ENCODE measurements at places on chromosomes 13 and 19.

DNA sequence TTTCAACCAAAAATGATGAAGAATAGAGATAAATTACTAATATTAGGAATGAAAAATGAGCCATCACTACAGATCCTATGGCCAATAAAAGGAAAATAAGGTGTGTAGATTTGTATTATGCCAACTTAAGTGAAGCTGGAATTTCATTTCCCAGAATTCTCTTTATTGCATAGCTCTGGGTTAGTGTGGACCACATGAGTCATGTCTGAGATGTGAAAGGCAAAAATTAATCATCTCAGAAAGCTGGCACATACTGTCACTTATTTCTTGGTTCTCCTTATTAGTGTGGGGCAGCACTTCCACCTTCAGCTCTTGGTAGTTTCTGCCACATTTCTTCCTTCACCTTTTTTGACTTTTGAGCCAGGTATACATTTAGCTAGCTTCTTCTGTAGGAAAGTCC is 82.6 kb downstream of the KATNAL1 start:
- no peak for DNase-seq

GRCh38 chr13:46278474-46278873 is 66.7 kb downstream of the LRRC63 start:
- DNase-seq: no peak

- DNase-seq: no peak
Observed at GRCh38 chr13:91126806-91127205, 220.7 kb upstream of the MIR17HG start.

DNA sequence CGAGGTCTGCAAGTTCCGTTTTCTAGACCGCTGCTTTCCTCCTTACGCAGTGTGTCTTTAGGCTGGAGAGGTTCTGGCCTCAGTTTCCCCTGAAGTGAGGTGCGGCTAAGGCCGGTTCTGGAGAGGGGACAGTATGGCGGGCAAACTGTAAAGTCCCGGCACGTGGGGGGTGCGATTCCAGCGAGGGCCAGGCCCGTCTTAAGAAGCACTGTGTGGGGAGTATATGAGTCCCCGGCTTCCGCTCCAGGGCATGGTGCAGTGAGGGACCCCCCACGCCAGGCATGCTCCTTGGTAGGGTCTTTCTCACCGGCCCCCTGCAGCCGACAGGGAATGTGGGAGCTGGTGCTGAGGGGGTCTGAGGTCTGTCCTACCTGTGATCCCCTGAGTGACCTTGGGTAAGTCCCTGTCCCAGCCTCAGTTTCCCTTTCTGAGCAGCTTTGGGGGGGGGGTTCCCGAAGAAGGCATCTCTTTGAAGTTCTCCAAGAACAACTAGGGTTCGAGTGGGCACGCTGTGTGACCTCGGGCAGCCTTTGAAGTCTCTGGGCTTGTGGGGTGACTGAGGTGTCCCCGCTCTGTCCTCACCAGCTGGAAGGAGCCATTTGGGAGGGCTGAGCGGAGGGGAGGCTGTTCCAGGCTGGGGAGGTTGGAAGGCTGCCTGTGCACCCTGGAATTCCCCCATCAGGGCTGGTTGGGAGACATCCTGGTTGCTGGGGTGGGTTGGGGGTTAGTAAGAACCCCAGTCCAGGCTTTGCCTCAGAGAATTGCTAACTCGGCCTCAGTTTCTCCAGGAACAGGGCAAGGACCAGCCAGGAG is 1.5 kb downstream of the NFIC start:
- DNase-seq: peak; percentile 26

DNA sequence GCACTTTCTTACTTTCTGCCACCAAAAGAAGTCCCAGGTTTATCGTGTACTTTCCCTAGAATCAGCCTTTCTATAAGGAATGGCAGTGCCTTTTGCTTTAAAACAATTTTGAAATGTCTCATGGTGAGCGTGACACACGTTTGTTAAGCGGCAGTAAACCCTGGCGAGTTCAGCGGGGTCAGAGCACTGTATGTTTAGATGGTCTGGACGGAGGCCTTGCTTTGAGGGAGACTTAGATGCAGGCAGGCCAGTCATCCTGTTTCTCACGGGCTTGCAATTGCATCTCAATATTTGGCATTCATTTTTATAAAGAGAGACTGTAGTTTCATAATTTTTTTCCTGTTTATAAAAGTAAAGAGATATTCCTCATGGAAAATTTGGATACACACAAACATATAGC is 96.4 kb downstream of the TNFRSF19 start:
- no peak for DNase-seq

DNA sequence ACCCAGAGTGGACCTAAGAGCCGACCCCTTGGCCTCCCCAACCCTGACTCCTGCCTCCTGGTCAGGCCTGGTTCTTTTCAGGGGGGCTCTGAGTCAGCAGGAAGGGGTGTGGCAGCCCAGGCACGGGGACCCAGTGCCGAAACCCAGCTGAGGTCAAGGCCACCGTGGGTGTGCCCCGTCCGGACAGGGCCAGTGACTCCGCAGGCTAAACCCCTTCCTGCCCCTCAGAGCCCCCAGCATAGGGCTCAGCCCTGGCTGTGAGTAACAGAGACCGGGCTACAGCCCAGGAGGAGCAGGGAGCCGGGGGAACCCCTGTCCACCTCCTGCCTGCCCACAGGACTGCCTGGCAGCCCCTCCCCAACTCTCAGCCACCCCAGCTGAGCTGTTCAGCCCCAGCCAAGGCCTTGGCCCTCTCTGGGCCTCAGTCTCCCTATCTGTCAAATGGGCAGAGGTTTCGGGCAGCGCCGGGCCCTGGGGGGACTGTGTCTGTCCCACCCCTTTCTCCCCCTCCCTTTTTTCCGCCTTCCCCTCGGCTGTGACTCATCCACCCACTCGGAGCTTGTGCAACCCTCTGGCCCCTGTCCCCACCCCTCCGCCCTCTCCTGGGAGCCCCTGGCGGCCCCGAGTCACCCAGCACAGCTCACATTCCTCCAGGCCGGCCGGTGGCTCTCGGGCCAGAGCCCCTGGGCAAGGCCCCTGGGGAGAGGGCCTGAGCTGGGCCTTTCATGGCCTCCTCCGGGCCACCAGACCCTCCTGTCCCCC is 8.6 kb downstream of the ZBTB7A start:
- peak; percentile 69 for DNase-seq

DNA sequence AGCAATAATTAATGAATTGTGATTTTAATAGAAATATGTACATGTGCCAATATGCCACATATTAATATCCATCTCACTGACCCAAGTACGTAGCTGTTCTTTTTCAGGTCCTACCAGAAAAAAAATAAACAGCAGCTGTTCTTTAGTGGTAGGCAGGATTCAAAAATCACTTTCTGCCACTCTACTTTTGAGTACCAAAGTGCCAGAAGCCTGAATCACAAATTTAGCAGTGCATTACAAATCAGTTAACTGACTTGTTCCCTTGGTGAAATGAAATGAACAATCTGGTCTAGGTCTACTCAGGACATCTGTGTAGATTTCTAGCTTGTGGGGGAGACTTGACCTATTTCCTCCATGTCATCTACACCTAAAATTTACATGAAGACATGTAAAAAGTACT is 775.5 kb upstream of the GPC6 start:
- no peak for DNase-seq

DNA sequence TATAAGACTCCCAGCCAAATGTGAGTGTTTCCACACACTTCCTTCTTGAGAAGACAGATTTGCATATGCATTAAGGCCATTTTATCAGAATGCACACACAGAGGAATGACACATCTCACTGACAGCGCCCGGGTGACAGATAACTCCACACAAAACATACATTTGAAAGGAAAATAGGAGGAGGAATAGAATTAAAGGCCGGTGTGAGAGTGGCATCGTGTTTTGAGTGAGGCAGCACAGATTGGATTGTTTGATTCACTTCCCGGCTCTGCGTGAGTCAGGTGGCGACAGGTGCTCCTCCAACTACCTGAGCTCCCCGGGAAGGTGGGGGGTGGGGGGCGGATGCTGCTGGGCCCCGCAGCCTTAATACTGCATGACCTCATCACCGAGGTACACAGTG is 429.0 kb downstream of the TSHZ3 start:
- DNase-seq: no peak

GRCh38 chr13:92179223-92179622 is 780.8 kb downstream of the GPC5 start:
- DNase-seq: no peak

- no peak for DNase-seq
Observed at GRCh38 chr19:19305066-19305465, 15.2 kb downstream of the SUGP1 start.

DNA sequence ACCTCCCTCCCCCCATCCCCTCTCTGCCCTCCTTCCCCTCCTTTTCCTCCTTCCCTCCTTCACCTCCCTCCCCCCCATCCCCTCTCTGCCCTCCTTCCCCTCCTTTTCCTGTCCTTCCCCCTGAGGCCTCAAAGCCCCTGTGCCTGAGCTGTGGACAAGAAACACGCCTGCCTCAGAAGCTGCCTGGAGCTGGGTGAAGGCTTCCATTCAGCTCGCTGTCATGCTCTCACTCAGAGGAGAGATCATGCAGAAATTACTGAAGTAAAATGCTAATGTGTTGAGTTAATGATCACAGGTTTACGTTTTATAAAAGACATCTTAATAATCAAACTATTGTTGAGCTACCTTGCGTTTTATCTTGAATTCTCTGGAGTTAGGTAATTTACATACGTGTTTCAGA is 114.5 kb downstream of the ATP11A start:
- DNase-seq: no peak

GRCh38 chr13:47420020-47420419 is 523.2 kb upstream of the HTR2A start:
- DNase-seq: no peak

DNA sequence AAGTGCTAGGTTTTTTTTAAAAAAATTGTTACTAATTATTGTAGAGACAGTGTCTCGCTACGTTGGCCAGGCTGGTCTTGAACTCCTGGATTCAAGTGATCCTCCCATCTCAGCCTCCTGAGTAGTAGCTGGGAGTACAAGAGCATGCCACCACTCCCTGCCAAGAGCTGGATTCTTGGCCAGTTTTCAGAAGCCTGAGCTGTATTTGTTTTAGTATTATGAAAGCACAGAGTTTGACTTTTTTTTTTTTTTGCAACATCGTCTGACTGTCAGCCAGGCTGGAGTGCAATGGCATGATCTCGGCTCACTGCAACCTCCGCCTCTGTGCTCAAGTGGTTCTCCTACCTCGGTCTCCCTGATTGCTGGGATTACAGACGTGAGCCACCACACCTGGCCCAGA is 7.0 kb downstream of the ARMC6 start:
- no peak for DNase-seq

GRCh38 chr13:108669381-108669780 is 40.0 kb downstream of the MYO16 start:
- DNase-seq: no peak

GRCh38 chr13:44311011-44311780 is 62.4 kb upstream of the SERP2 start:
- DNase-seq: no peak

DNA sequence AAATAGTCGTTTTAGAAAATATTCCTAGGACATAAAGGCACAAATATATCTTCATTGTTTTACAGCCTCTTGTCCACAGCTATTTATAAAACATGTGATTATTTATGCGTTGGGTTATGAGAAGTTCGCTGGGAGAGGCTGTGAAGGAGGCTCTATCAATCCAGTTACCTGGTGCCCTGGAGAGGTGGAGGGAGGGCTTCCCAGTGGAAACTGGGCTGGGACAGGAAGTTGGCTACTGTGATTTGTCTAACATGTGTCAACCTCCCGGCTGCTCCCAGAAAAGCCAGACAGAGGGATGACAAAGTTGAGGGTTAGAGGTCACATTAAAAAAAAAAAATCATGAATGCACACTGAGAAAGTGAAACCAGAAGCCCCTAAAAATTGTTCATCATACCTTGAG is 346.5 kb downstream of the ZNF536 start:
- DNase-seq: no peak

GRCh38 chr13:48214519-48215121 is 18.4 kb upstream of the ITM2B start:
- DNase-seq: no peak

- no peak for DNase-seq
Observed at GRCh38 chr13:60700994-60701393, 304.0 kb downstream of the TDRD3 start.

- DNase-seq: no peak
Observed at GRCh38 chr19:54094426-54095000, 6.1 kb downstream of the OSCAR start.
